Activated T-helper 9 cell treated with anti-CD3 and anti-CD28 coated beads, Interleukin-2, amount 50 U/mL, for 16 hours (primary cell): ENCODE measurements at places on chromosomes 1 and 21.

DNA sequence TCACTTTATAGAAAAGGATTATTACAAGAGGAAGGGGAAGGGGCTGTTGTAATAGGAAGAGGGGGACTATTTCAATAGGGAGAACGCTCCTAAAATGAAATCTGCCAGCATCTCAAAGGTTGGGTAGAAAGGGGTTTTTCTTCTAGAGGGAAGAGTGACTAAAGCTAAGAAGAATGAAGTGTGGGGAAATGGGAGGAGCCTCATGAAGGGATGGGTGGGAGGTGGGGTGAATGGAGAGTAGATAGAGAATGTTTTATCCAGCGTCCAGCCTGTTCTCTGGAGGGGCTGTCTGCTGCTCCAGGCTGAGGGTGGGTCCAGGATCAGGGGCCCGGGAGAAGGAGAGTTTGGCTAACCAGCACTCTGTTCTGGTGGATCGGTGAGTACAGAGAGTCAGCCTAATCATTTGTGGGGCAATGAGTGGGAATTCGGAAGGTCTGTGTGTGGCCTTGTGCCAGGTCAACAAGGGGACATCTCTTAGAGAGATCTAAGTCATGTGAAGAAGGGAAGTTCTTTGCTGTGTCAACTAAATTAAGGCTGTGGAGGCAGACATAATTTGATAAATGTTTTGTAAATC lies 25.2 kb downstream of the VN1R5 start:
- no peak for DNase-seq

- DNase-seq = no peak
These were observed 151.7 kb upstream of the HMGB4 start for GRCh38 chr1:33712186-33712585.

GRCh38 chr1:227728892-227729143 lies 6.3 kb downstream of the JMJD4 start:
- no peak for DNase-seq

DNA sequence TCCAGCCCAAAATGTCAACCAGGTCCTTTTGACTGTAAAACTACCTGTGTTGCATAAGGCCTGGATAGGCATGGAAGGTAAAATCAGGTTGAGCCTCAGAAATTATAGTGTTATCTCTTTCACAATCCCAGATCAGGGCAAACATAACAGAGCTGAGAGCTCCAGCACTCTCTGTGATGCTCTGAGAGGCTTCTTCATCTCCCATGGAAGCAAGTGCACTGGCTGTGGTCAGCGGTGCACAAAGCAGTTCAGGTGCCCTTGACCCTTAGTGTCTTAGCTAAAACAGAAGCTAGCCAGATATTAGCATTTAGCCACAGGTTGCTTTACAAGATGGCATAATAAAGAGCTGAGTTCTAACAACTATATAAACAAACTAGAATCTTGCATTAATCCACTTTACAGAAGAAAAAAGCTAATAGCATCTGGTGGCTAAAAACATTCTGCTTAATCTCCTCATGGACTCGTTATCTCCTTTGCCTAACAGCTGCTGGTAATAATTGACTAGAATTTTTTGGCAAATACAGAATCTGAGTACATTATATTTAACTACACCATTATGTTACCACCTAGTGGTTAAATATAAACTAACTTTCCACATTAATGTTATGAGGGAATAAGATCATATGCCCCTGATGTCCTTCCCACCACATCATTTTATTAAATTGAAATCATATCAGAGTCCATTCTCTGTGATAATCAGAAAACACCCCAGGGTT lies 25.6 kb upstream of the POGK start:
- DNase-seq = no peak

- no peak for DNase-seq
These were observed 173.9 kb upstream of the IVNS1ABP start for GRCh38 chr1:185490924-185491323.

DNA sequence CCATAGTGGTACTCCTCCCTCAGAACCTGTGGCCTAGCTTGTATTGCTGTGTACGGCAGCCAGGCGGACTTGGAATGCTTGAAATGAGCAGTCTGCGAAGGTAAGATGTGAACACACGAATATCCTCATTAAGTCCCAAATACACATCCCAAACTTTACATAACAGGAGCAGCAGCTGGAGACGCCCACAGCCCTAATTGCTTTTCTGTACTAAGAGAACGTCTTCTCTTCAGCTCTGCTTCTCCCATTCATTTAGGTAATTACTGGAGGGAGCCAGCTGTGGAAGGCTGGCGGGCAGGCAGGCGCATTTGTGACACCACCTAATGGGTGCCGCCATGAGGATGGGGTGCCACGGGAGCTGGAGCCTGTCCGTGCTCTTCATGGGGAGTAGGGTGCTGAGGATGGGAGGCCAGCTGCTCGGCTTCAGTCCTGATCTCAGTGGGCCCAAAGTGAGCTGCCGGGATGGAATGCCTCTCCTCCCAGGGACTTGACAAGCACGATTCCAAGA lies 66.6 kb upstream of the POU3F1 start:
- no peak for DNase-seq

DNA sequence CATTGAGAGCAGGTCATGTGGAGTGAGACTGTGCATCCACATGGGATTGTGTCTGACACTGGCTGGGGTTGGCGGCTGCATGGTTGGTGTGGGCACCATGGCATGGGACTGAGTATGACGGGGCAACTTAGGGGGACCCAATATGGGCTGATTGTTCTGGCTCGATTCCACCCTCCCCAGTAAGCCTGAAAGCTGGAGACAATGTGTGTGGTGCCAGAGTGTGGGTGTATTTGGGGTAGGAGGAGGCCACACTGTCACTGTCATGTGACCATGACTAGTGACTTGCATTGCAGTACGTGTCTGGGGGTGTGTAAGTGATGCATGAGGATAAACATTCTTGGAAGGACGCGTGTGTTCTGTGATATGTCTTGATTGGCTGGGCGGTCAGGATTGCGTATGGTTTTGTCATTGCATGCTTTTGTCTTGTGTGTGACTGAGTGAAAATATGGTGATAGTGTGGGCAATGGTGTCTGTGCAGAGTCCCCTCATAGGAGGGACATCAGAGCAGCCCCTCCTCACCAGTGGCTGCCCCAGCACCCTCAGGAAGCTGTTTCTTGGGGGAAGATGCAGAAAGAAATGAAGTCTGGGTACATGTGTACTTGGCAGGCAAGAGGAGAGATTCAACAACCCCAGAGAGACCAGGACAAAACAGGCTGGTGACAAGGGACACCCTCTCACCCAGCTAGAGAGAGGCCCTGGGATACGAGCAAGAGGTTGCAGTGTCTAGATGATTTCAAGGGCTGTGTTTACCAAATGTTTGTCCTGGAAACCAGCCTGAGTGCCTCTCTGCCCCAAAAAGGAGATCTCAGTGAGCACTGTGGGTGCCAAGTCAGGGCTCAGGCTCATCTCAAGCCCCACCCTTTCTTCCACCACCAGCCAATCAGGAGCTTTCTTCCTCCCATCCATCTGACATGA lies 36.3 kb downstream of the SDC3 start:
- no peak for DNase-seq

GRCh38 chr1:89088572-89088971 lies 23.6 kb upstream of the GBP1 start:
- no peak for DNase-seq

- no peak for DNase-seq
These were observed 82.5 kb downstream of the EDEM3 start for GRCh38 chr1:184672013-184672726.

DNA sequence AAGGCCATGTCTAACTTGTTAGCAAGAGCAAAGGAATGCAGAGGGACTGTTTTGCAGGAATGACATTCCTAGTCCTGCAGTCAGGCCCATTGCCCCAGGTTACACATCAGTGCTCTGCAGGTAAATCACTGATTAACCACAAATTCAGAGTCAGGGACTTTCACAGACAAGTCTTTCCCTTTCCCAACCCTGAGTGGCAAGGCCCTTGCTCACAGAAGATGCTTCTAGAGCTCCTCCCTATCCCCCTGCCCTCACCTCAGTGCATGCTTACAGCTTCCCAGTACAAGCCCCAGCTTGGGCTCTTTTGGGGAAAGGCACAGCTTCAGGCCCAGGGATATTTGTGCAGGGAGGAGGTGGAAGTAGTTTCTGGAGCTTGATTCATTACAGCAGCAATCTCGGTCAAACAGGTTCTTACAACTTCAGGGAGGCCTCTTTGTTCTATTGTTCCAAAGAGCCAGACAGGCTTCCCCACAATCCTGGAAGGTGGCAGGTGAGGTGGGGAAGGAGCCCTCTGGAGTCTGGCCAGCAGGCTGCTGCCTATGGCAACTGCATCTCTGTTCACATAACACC lies 53.9 kb downstream of the CASQ2 start:
- no peak for DNase-seq

DNA sequence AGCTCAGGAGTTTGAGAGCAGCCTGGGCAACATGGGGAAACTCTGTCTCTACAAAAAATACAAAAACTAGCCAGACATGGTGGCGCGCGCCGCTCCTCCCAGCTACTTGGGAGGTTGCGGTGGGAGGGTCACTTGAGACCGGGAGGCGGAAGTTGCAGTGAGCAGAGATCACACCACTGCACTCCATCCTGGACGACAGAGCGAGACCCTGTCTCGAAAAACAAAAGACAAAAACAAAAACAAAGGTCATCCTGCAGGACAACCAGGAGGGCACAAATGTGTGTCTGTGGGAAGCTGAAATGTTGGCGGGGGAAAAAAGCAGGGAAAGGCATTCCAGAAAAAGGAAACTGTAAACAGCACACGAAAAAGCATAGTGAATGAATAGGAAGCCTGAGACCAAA lies 104.1 kb upstream of the HNRNPU start:
- no peak for DNase-seq

DNA sequence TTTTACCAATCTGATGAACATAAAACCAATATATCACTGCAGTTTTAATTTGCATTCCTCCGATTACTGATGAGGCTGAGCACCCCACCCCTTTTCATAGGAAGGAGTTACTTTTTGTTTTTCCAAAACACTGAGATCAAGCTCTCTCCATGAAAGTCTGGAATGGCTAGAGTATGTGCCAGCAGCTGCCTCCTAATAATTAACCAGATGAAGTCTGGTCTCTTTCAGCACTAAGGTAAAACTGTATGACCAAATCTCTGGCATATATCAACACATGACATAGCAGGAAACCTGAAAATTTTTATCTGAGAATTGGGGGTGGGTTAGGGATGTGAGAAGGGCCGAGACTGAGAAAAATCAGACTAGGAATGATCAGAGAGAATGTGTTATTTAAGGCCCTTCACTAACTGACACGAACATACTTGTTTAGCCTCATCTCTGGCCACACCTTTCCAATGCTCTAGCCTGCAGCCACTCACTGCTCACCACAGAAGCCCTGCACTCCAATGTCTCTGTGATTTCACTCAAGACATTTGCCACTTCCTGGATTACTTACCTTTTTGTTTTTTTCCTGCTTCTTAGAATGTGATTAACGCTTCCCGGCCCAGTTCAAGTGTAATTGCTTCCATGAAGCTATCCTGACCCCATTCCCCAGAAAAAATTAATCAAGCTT lies 34.7 kb downstream of the WASF2 start:
- no peak for DNase-seq

DNA sequence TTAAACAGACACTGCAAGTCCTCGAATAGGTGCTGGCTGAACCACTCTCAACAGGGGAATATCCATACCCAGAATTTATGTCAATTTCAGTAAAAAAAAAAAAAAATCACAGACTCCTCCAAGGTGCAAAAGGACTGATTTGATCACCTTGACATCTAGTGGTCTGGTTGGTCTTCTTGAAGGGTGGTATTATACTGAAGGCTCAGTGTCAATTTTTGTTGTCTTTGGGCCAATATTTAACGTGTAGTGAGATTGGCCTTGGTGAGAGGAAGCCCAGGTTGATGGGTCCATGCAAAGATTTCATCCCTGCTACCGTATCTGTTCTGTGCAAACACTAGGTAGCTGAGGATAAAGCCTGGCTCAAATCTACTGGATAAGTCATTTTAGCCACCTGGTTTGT lies 4.0 kb upstream of the GBP5 start:
- DNase-seq = no peak

DNA sequence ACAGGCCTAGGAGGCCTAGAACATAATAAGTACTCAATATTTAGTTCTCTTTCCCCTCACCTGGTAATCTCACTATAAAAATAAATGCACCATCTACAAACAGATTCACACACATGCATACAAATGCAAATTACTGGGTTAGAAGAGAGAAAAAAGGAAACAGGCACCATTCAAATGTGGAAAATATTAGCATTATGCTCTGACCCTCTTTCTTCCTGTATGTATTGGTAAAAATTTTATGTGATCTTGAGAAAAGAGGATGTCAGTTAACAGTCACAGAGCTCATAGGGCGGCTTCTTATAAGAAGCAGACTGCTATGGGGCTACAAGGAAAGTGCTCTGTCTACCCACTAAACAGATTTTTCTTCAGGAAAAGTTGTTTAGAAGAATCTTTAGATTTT lies 565.4 kb downstream of the LMO4 start:
- no peak for DNase-seq

GRCh38 chr1:44705938-44706337 lies 25.0 kb downstream of the RNU5D-1 start:
- no peak for DNase-seq

DNA sequence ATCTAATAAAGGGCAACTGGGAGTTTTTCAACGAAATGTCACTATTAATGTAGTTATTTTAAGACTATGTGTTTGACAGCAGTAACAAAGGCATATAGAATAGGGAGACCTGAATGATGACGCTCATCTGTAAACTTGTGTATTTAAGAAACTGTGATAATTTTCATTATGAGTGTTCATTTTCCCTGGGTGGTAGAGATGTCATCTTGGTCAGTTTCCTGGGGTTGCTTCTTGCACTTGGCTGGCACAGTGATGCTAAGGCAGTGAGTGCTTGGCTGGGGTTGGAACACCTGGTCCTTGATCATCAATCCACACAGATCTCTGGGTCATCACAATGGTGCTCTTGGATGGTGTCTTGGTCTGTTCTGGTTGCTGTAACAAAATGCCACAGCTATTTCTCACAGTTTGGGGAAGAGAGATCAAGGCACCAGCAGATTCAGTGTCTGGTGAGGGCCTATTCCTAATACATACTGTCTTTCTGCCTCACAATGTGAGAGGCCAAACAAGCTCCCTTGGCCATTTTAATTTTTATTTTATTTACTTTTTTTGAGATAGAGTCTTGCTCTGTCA lies 7.9 kb upstream of the SMYD2 start:
- DNase-seq = no peak
